ENCODE measurements at places on chromosomes 1 and 21.
A peak's percentile ranks its signal among the peaks of the same experiment; 100 is the strongest.

DNA sequence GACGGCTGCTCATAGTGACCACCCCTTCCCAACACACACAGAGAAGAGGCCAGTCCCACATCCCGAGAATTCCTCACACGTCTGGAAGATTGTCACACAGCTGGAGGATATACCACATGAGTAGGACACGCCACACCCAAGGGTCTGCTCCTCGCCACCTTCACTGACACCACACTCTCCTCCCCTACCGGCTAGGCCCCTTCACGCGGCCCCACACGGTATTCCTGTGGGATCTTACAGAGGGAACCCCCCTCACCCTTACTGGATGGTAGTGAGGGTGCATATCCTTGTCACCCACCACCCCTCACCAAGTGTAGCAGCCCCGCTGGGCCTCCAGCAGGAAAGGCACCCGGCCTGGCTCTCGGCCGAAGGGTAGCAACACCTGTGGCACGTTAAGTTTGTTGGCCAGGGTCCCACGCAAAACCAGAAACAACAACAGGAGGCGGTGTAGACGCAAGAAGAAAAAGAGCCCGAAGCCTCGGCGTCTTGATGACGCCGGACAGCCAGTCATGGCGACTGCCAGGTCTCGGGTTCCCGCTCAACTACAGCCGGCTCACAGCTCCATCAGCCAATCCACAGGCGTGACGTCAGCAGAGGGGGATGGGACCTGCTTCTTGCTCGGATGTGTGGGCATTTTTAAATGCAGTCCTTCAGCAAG is at the start of gene NUP210L:
Gene NUP210L (minus strand): TSS at position 540 of the 658 bp plus-strand sequence.
- DNase-seq = no peak

DNA sequence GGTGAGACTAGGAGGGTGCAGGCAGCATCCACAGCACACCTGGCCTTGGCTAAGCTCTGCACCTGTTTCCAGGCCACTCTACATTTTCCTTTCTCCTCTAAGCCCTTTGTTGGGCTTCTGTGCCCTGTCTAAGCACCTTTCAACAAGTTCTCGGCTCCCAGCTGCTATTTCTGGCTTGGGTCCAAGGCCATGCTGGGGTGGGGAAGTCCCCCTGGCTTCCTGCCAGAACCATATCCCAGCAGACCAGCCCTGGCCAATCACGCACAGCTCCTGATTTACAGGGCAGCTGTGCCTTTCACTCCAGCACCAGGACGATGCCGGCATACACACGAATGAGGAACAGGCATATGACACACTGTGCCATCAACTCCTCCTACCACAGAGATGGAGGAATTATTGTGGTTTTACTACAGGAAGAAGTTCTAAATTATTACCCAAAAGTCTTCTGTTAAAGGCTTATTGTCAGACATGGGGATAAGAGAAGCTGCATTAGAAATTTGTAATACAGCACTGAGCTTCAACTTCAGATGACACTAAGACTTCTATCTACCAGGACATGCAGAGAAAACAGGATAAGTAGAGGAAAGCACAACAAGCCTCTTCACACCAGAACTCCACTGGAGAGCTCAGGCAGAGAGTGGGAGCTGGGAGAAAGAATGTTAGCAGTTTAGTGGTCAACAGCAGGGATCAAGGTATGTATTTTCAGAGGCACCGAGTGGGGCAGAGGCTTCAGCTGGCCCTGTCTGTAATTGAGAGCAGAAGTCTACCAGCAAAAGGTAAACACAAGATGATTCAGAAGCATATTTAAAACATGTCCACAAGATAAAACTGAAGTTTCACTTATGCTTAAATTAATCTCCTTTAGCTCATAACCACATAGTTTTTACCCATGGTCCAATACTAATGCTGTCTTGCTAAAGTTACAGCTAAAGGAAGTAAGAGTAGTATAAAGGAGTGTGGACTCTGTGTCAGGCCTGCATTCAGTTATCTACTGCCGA is 37.4 kb downstream of the TRIT1 start:
- DNase-seq = peak; percentile 100

DNA sequence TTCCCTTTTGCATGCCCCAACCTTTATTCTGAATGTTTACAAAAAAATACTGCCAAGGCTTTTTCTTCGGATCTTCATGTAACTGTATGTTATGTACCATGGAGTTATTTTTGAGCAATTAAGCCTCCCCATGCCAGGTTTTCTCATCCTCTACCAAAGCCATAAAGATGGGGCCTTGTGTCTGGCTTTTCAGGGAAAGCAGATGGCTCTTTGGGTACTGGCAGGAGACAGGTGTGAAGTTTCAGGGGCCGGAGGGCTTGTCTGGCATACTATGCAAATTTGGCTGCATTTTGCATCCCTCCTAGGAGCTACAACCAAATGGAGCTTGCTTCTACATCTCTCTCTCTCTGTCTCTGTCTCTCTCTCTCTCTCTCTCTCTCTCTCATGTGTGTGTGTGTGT is 28.1 kb upstream of the PLXNA2 start:
- DNase-seq = no peak

DNA sequence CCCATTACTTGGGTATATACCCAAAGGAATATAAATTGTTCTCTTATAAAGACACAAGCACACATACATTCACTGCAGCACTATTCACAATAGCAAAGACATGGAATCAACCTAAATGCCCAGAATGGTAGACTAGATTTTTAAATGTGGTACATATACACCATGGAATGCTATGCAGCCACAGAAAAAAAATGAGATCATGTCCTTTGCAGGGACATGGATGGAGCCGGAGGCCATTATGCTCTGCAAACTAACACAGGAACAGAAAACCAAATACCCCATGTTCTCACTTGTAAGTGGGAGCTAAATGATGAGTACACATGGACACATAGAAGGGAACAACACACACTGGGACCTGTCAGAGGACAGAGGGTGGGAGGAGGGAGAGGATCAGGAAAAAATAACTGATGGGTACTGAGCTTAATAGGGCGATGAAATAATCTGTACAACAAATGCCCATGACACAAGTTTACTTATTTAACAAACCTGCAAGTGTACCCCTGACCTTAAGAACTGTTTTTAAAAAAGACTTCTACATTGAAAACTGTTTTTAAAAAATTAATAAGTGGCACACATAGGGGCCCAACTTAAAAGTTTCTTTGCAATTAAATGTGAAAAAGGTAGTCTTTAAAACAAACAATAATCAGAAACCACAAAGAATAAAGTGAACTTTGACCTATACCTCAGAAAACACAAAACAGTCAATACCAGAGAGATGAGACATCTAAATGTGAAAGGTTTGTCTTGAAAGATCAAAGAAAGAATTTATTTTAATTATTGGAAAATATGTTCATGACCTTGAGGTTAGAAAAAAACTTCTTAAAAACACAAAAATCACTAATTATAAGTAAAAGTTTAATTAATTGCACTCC is 75.2 kb downstream of the CDC42BPA start:
- no peak for DNase-seq

DNA sequence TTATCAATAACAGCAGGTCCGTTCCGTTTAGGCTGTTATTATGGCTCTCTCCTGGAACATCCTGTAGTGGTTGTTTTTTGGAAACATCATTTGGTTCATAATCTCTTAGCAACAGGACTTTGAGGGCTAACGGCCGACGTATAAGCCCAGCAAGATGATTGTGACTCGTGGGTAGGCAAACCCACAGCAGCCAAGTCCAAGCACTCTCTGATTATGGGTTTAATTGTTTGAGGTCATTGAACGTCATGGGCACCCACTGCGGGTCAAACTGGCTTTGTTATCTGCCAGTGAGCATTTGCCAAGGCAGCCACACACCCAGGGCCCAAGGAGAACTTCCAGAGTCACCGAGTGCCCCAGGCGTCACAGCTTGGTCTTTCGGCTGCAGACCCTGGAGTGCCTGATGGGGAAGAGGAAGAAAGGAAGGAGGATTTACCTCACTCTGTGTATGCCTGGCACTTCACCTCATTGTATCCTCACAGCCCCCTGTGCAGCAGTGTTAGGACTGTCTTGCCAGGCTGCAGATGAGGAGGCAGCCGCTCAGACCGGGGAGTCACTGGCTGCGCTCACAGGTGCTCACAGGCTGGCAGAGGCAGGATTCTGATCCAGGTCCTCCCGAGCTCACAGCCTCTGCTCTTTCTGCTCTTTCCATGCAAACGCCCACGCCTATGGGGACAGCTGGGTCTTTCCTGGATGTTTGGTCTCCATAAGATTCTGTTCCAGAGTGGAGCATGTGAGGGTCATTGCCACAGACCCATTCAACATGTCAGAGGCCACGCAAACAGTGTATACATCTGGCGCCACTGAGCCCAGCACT is 30.8 kb upstream of the EPS8L3 start:
- no peak for DNase-seq

DNA sequence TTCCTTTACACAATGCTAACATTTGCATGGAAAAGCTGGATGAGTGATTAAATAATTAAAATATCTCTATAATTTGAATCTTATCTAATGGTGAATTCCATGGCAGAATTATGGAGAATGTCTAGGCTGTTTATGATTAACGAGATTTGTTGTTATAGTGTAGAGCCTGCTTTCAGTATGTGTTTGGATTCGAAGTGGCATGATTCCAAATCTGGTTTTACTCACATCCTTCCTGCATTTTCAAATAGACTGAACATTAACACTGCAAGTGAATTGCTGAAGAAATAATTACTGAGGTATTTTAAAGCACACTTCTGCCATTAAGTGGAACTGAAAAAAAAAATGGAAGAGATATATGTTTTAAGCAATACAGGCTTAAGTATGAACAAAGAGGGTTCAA is 5.1 kb upstream of the NEK7 start:
- no peak for DNase-seq

DNA sequence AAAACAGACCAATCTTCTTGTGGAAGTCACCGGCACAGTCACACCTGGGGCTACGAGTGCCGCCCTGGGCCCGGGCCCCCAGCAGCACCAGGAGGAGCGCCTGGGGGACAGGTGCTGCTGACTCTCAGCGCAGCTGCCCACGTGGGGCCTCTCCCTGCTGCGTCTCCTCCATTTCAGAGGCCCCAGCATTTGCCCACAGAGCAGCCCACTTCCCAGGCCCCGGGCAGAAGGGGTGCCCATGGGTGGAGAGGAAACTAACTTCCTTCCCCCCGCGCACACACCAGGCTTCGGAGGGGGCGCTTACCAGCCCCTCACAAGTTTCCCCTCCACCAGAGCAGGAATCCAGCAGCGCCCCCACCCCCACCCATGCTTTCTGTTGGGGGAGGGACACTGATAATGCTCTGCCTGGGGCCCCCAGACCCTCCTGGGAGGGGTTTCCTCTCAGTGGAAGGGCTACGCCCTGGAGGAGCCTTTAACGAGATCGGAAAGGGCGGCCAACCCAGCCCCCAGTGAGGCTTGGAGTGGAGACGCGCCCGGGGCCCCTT is 440 bp downstream of the TNFRSF25 start:
- peak; percentile 56 for DNase-seq

- no peak for DNase-seq
Observed at GRCh38 chr1:116493036-116493435, 77.8 kb downstream of the CD58 start.
